HT1080 (cell line): ENCODE measurements at places on chromosomes 5 and 9. TPM values are rescaled to one million over a fixed set of nuclear protein-coding genes. Genes with fewer than 3 reads are reported as not detected.

DNA sequence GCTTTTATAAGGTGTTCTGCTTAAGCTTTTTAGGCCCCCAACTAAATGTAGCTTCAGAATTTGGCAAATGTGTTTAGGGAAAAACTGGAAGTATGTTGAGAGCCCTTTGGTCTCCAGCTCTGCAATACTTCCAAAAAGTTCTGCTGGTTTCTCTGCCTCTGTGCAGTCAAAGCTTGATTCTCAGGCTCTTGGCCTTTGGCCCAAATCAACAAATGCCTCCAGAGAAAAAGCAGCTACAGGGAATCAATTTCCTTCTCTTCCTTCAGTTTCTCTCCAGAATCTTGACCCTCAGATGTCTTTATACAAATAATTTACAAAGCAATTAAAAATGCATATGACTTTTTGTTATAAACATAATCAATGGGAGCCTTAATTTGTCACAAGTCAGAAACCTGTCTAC lies 235.7 kb downstream of the COMMD10 start:
- no peak for DNase-seq

Gene PROB1
- 0.17 and 0.53 TPM in 2 replicates for total RNA-seq

DNA sequence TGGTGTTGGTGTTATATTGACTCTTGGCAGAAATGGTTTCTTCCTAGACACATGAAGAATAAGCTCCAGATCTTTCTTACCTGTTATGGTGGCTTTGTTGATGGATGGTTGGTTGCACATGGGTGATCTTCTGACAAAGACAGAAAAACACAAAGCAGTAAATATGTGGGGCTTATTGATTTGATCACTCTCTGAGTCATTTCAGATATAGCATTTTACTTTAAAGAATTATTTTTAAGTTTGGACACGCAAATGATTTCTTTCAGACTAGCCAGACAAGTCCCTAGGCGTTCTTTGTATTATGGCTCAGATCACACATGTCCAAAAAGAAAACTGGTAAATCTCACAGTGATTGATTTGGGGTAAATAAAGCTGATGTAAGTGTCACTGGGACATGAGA lies 597.6 kb downstream of the RAB3C start:
- DNase-seq, result no peak

GRCh38 chr5:127774221-127774620 lies 71.0 kb downstream of the CCDC192 start:
- DNase-seq, result no peak

DNA sequence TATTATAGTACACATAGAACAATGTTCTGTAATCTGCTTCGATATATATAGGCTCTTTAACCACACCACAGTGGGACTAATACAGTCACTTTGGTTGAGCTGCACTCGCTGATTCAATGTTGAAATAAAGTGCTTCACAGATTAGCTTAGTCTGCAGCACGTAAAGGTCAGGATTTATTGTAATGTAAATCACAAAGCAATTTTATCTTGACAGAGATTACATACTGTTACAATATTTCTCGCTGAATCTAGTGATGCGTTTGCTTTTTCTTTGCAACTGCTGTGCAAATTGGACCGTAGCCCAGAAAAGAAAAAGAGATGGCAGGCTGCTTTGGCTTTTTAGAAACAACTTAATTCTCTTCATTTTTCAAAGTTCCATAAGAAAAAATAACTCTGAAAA lies 52.9 kb downstream of the CETN3 start:
- DNase-seq, result no peak

- no peak for DNase-seq
Measured at GRCh38 chr5:110644357-110644756, 82.1 kb downstream of the TMEM232 start.

Gene IER5L
- total RNA-seq, result 58.9 and 76.5 TPM in 2 replicates

- DNase-seq, result no peak
Measured at GRCh38 chr5:102927007-102927406, 171.9 kb downstream of the PAM start.

DNA sequence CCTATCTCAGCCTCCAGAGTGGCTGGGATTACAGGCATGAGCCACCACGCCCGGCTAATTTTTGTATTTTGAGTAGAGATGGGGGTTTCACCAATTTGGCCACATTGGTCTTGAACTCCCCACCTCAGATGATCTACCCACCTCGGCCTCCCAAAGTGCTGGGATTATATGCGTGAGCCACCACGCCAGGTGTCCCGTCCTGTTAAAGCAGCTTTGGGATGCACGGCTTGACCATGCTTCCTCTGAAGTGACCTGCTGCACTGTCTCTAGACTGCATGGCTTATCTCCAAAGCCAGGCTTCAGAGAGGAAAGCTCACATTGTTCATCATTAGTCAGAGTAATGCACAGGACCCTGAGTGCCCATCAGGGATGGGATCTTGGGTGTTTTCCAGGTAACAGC lies 45.4 kb downstream of the SEMA4D start:
- no peak for DNase-seq

DNA sequence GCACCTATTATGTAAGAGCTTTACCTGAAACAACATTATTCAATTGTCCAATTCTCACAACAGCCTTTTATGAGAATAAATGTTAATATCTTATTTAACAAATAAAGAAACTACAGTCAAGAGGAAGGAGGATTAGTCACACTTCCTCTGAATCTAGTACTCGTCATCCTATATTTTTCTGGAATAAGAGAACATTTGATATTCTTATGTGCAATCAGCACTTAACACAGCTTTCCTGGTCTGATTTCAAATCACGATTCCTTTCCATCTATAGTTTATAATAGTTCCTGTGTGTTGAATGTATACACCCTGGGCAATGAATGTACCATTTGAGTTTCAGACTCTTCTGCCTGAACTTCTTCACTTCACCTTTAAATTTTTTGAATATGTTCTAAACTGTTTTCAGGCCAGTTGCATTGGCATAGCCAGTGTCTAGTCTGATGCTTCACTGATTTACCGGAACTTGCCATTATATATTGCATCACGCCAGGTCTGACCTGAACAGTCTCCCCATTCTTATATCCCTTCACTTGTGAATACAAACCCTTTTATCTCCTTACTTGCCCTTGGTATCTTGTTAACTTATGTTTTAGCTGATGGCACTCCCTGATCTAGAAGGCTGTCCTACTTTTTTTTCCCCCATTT lies 698.3 kb downstream of the MAT2B start:
- peak; percentile 52 for DNase-seq

DNA sequence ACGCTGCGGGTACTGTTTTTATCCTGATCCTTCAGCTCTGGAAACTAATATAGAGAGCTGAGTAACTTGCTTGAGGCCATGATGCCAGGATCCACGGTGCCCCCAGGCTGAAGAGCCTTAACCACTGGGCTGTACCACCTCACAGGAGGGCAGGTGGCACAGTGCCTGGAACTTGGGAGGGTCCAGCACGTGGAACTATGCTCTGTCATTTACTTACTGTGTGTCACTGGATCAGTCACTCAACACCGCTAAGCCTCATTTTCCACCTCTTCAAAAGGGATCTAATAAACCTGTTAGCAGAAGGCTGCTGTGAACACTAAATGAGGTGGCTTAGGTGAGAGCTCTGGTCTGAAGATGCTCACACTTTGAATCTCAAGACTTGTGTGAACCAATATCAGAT lies 29.6 kb downstream of the KCNIP1 start:
- no peak for DNase-seq

GRCh38 chr5:131067636-131068035 lies 97.4 kb downstream of the HINT1 start:
- no peak for DNase-seq

- DNase-seq, result no peak
Measured at GRCh38 chr5:159021901-159022556, 77.7 kb downstream of the EBF1 start.

GRCh38 chr5:176365351-176366231 lies at the start of gene ARL10:
ARL10 (plus strand) TSS chr5:176365487; CDS start chr5:176365564, 77 bp downstream.
- no peak for DNase-seq

DNA sequence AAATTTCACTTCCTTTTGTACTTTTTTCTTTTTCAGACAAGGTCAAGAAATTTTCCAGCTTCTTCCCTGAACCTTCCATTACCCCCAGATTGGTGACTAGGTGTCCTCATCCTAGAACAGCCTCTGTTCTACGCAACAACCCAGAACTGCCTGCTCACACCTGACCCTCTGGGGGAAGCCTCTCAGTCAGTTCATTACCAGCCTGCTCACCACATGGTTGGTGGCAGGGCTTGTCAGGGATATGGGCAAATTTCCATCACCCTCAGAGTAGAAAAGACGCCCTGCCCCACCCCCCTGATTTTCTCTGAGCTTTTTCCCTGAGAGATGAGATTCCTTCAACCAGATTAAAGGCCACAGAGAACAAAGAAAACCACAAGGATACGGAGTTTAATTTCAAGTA lies 5.3 kb upstream of the CFAP95 start:
- DNase-seq, result no peak

DNA sequence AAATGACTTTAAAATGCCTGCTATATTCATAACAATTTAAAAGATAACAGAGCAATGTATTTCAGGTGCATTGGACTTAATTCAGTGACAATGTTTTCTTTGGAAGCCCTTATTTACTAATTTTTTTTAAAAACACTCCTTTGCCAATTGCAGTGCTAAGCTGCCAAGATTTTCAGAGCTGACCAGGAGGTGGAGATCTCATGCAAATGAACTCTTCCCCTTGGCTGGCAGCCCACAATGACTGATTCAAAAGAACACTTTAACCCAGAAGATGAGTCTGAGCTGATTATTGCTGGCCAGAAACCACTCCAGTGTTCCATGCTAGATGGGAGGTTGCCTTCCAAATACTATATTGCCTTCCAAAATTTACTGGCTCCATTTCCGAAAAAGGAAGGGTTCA lies 128.3 kb upstream of the CCNH start:
- peak; percentile 69 for DNase-seq

Gene CARTPT
- total RNA-seq, result not detected in 2 replicates

DNA sequence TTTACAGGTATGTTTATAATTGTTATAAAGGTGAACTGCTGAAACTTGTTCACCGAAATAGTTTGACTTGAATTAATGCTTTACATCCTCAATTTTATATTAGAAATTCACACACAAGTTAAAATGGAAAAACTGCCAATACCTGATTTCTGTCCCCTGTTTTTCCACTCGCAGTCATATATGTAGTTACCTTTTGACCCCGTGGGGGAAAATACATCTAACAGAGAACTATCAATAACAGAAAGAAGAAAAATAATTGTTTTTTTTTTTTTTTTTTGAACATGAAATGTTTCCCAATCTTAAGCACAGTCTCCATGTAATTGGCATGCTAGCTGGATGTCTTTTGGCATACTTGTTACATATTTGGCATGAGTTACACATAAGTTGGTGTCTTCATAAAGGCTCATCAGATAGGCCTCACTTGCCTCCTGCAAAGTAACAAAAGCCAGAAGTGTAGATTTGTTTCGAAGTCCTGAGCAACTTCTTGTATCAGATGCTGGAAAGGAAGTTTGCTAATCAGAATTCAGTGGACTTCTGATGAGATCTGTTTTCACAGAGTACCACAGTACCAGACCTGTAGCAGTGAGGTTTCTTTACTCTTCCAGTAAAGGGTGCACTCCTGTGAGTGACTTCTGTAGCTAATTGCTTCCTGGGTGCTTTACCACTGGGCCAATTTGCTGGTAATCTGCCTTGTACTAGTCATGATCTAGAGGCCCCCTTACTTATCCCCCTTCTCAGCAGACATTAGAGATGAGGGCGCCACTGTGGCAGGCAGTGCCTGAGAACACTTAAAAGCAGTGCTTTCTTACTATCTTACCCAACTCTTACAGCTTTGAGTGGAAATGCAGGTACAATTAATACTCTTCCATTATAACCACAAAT lies 36.2 kb upstream of the CXXC5 start:
- DNase-seq, result no peak

Gene ECM2
- 0.11 and 0.17 TPM in 2 replicates for total RNA-seq

DNA sequence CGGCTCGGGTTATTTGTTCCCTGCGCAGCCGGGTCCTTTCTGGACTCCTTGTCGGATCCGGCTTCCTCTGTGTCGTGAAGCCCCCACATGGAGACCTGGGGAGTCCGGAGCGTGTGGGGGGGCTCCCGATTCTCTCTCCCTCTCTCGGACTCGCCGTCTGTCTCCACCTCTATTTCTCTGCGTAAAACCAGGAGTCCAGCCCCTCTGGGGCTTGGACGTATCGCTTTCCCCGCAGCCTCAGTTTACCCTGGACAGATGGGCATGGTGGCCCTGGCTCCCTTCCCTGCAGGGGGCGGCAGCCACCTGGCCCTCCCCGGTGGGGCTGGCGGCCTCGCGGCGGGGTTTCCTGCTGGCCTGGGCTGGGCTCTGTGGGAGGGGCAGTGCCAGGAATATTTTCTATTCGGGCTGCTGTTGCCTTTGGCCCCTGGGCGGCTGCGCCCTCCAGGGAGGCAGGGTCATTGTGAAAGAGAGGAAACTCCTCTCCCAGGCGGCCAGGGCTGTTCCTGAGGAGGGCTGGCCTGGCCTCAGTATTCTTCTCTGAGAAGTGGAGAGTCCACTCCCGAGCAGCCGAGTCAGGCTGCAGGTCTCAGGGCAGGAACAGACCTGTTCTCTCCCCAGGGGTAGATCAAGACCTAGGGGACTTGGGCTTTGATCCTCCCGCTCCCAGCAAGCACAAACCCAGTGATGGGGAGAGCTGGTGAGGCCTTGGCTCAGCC lies 665 bp downstream of the ASS1 start:
- DNase-seq, result no peak

DNA sequence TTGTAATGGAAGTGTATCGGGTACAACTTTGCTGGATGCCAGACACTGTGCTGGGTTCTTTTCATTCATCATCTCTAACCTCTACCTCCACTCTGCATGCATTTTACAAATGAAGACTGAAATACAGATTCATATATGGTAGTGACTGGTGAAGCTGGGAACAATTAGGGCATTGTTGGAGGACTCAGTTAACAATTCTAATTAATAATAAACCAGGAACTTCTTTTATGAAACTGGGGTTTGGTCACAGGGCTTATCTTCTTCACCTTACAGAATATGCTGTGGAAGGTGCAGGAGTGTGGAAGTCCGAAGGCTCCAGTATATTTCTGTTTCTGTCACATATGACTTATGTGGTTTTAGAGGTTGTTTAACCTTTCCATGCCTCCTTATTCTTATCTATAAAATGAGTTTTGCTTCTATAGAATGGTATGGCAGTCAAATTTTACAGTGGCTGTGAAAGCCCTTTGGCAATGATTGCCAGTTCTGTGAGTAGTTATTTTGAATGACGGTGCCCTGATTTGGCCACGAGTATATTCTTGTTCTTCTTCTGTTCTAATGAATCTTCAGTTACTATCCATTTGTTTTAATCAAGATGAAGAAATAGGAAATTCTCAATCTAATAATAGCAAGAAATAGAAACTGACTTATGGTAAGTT lies 284.7 kb downstream of the GABRB2 start:
- DNase-seq, result no peak

Gene TMEM174
- not detected in 2 replicates for total RNA-seq
